IPS-NIHi11 (cell line): ENCODE measurements at places on chromosomes 2 and 18.

- DNase-seq: no peak
Observed at GRCh38 chr2:164384434-164384833, 236.8 kb downstream of the GRB14 start.

- DNase-seq: no peak
Observed at GRCh38 chr2:26905341-26906198, 57.6 kb downstream of the DPYSL5 start.

DNA sequence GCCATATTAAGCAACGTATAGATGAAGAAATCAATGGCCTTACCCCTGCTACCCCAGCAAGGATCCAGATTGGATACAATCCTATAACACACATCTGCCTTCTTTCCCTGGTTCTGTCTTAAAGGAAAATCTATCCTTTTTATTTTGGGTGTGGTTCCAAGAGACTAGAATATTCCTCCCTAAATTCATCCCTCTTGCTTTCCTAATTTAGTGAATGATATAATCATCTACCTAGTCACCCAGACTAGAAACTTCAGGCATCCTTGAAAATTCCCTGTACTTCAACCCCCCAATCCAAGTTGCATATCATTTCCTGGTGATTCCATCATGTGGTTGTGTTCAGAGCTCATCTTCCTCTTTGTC, 35.1 kb upstream of the LPIN1 start:
- DNase-seq: no peak

DNA sequence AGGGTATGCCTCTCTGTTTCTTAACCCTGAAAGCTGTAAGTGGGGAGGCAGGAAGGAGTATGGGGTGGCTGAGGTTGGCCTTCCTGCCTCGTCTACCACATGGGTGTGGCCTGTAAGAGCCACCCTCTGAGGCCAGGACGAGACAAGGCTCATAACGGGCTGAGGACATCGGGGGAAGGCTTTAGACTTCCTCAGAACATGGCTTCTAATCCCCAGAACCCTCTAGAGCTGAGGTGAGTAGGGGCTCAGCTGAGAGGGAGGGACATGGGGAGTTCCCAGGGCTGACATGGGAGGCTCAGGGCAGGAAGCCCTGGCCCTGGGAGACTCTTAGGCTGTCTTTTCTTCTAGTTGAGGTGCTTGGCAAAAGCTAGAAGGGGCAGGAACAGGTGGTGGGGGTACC, 36.7 kb downstream of the EMX1 start:
- no peak for DNase-seq
